ENCODE measurements at places on chromosomes 5 and 9. TPM values are rescaled to one million over a fixed set of nuclear protein-coding genes. Genes with fewer than 3 reads are reported as not detected.

- peaks cover 15% of the 10 kb centered on the region for H3K27me3 ChIP-seq
- no peak for DNase-seq
- no peak overlapping the region for H3K4me3 ChIP-seq
- no peak overlapping the region for H3K27ac ChIP-seq
- no peaks in the 10 kb centered on the region for H3K36me3 ChIP-seq
These were observed 14.4 kb downstream of the GDNF start for GRCh38 chr5:37825334-37825915.

DNA sequence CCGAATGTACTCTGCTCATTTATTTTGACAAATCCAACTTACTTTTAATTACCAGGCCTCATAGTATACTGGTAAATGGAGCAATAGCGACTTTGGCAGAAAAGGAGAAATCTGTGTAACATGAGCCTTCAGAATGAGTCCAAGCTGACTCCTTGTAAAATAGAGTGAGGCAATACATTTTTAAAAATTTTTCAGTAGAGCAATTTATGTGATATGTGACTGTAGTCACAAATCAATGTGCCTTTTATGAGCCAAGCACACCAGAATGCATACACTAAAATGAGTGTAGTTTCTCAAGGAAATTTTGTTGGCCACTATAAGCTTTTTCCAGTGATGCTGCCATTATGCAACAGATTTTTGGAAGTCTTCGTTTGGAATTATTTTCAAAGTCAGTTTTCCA, 73.8 kb downstream of the SNCAIP start:
- no peaks in the 10 kb centered on the region for H3K36me3 ChIP-seq
- no peak overlapping the region for H3K27ac ChIP-seq
- no peaks in the 10 kb centered on the region for H3K27me3 ChIP-seq

DNA sequence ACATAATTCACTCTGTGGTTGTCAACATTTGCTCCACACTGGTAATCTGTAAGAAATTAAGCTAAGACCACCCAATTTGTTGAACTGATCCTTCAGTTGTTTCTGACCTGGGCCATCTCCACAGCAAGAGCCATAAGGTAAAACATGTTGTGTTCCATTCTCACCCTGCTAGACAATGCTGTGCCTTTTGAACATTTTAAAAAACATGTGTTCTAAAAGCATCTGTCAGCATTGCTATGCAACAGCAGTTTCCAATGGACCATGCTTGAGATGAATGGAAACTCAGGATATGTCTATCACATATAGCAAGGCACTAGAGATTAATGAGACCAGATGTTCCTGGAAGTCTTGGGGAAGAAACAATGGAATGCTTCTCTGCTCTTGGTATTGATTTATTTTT, 455.1 kb upstream of the RGMB start:
- H3K36me3 ChIP-seq = no peaks in the 10 kb centered on the region
- no peak for DNase-seq
- no peak overlapping the region for H3K4me3 ChIP-seq
- no peak overlapping the region for H3K27ac ChIP-seq
- H3K27me3 ChIP-seq = no peaks in the 10 kb centered on the region

- DNase-seq = no peak
- H3K36me3 ChIP-seq = no peaks in the 10 kb centered on the region
- H3K27me3 ChIP-seq = no peaks in the 10 kb centered on the region
- peaks cover 4% of the 10 kb centered on the region for H3K4me1 ChIP-seq
- no peak overlapping the region for H3K4me3 ChIP-seq
These were observed 482.7 kb upstream of the TLE4 start for GRCh38 chr9:79089054-79089560.

GRCh38 chr5:135249658-135250057, 149.4 kb downstream of the MACROH2A1 start:
- no peaks in the 10 kb centered on the region for H3K27me3 ChIP-seq
- no peak overlapping the region for H3K27ac ChIP-seq
- H3K36me3 ChIP-seq = no peaks in the 10 kb centered on the region

- DNase-seq = no peak
- H3K4me3 ChIP-seq = no peak overlapping the region
- no peak overlapping the region for H3K27ac ChIP-seq
These were observed 198.0 kb downstream of the PARP8 start for GRCh38 chr5:50864466-50864865.

DNA sequence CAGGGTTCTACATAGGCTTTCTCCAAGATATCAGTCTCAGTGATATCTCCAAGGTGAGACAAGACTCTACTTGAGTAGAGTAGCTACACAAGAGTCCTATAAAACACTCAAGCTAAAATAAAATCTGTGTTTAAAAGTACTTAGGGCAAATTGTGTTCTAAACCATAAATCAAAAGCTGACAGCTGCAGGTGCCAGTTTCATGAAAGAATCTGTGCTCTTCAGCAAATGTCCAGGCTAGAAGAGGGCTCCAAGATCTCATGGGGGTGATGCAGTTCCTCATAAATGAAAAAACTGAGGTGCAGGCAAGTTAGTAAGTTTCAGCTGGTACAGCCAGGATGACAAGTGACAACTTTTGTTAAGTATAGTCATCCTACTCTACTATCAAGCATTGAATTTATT, 142.8 kb upstream of the TNPO1 start:
- no peak for DNase-seq
- H3K27ac ChIP-seq = no peak overlapping the region
- H3K27me3 ChIP-seq = peaks cover 3% of the 10 kb centered on the region
- H3K4me3 ChIP-seq = no peak overlapping the region
- H3K4me1 ChIP-seq = no peaks in the 10 kb centered on the region

The ZFR gene
- 77.8 TPM for total RNA-seq

- H3K4me1 ChIP-seq = peaks cover 9% of the 10 kb centered on the region
- no peak overlapping the region for H3K4me3 ChIP-seq
- H3K36me3 ChIP-seq = no peaks in the 10 kb centered on the region
- DNase-seq = no peak
- no peak overlapping the region for H3K27ac ChIP-seq
These were observed 4.5 kb upstream of the TLE1 start for GRCh38 chr9:81693671-81694378.

DNA sequence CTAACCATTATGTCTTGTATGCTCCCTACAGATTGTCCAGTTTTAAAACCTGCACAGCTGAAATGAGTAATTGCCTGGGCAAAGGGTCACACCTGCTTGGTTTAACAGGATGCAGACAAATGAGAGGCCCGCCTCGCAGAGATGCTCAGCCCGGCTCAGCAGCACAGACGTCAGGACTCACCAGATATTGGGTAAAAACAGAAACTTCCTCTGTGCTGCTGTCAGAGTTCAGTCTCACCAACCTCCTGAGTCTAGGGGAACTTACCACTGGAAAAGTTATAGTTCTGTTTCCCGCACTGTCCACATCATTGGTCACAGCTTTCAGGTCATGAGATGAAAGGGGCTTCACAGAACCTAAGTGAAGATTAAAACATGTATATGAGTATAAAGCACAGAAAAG, 152.5 kb downstream of the ESM1 start:
- peaks cover 10% of the 10 kb centered on the region for H3K4me1 ChIP-seq
- DNase-seq = no peak
- no peak overlapping the region for H3K4me3 ChIP-seq
- H3K27ac ChIP-seq = no peak overlapping the region

GRCh38 chr5:31023105-31023504, 170.4 kb upstream of the CDH6 start:
- no peak overlapping the region for H3K27ac ChIP-seq
- H3K36me3 ChIP-seq = no peaks in the 10 kb centered on the region

The HAVCR1 gene
- total RNA-seq = not detected

DNA sequence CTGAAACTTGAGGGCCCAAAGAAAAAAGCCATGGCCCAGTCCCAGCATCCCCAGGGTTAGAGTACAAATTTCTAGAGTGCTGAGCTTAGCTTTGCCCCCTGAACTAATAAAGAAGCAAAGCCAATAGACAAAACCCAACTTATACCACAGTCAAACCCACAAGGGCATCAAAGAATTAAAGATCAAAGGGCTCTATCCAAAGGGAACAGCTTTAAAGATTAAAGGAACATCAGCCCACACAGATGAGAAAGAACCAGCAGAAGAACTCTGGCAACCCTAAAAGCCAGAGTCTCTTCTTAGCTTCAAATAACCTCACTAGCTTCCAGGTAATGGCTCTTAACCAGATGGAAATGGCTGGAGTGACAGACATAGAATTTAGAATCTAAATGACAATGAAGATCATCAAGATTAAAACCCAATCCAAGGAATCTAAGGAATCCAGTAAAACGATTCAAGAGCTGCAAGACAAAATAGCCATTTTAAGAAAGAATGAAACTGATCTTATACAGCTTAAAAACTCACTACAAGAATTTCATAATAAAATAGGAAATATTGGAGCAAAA, 93.9 kb downstream of the YIPF5 start:
- H3K4me1 ChIP-seq = peaks cover 19% of the 10 kb centered on the region
- no peaks in the 10 kb centered on the region for H3K27me3 ChIP-seq
- H3K27ac ChIP-seq = no peak overlapping the region
- H3K36me3 ChIP-seq = peaks cover 9% of the 10 kb centered on the region
- DNase-seq = no peak

- H3K27ac ChIP-seq = peak overlapping the region; percentile 91
- H3K4me1 ChIP-seq = peaks cover 69% of the 10 kb centered on the region
- peak overlapping the region; percentile 59 for H3K4me3 ChIP-seq
- no peaks in the 10 kb centered on the region for H3K27me3 ChIP-seq
- DNase-seq = no peak
- peaks cover 27% of the 10 kb centered on the region for H3K36me3 ChIP-seq
These were observed 4.6 kb downstream of the PDLIM7 start for GRCh38 chr5:177492841-177493240.

DNA sequence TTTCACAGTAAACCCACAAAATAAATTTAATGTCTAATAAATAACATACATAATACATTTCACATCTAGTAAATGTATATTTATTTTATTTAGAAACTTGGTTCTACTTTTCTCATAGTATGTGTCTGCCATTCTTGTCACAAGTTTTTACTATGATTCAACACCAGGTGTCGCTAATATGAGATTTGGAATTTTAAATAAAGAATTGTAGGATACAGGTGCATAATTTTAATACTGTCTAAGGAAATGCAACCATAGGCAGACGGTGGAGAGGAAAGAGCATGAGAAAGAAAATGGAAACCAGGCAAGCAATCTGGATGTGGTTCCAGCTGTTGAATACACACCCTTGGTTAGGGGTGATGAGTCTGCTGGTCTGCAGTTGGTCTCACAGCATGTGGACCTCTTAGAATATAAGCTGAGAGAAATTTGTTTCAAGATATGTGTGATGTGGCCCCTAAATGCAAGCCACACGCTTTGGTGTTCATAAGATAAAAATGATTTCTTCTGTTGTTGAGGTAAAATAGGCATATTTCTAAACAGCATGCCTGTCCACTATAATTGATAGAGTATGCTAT, 114.7 kb upstream of the TXNDC8 start:
- no peaks in the 10 kb centered on the region for H3K27me3 ChIP-seq
- H3K36me3 ChIP-seq = no peaks in the 10 kb centered on the region
- H3K4me3 ChIP-seq = no peak overlapping the region
- H3K27ac ChIP-seq = no peak overlapping the region

DNA sequence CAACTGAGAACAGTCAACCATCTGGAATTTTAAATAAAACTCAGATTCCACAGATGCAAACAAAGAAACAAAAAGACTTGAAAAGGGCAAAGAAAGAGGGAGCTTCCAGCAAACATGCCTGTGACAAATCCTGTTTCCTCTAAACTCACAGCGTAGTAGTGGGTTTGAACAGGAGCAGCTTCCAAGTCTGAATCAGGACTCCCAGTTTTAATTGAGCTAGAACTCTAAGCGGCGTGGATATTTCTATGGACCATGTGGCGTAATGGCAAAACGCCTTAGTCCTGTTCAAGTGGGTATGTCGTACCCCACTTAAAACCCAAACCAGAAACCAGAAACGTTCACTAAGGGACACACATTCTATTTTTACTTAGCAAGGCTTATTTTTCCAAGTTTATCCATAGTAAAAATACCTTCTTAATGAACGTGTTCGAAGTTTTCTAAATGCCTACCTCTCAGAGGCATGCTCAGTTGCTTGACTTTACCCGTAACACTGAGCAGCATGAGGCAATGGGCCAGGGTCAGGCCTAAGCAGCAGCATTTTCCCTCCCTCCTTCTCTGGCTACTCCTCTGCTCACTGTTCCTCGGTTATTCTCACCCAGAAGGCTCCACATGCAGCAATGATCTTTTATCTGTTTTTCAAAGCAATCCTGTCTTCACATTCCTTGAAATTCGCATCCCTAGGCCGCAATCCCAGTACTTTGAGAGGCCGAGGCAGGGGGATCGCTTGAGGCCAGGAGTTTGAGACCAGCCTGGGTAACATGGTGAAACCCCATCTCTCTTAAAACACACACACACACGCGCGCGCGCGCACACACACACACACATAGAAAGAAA, 77.9 kb downstream of the FNBP1 start:
- H3K4me3 ChIP-seq = no peak overlapping the region
- H3K36me3 ChIP-seq = peaks cover 12% of the 10 kb centered on the region
- H3K27me3 ChIP-seq = no peaks in the 10 kb centered on the region

- H3K4me3 ChIP-seq = no peak overlapping the region
- peaks cover 6% of the 10 kb centered on the region for H3K4me1 ChIP-seq
- peaks cover 3% of the 10 kb centered on the region for H3K27me3 ChIP-seq
- peaks cover 2% of the 10 kb centered on the region for H3K36me3 ChIP-seq
- no peak for DNase-seq
These were observed 414.2 kb upstream of the WWC1 start for GRCh38 chr5:167877114-167877722.

Data from chondrocyte (in vitro differentiated cells).